ENCODE measurements at places on chromosomes 3 and 15.

GRCh38 chr3:14154895-14155440 lies 23.4 kb downstream of the XPC start:
- no peak for DNase-seq

- no peak for DNase-seq
These were observed 10.5 kb upstream of the CRABP1 start for GRCh38 chr15:78329625-78330024.

DNA sequence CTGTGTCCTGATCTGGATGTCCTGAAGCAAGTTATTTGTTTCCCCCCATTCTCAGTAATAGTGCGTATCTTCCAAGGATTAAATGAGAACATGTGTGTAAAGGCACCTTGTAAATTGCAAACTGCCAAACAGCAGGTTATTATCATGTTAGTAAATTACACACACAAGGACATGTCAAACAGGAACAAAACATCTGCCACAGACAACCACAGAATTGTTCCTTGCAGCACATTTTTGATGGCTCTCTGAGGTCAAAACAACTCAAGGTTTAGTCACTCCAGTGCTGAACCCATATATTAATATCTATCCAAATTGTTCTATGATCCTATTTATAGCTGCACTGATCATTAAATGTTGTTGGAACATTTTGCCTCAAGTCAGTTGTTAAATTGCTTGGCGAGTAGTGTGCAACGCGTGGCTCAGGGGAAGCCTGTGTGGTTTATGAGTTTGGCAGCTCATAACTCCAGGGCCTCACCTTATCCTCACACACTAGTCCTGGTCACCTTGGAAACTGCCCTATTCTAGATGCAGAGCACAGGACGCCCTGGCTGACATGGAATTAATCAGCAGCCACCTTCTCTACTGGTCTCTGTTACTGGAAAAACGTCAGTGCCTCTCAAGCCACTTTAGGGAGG lies 46.3 kb upstream of the CDV3 start:
- no peak for DNase-seq

DNA sequence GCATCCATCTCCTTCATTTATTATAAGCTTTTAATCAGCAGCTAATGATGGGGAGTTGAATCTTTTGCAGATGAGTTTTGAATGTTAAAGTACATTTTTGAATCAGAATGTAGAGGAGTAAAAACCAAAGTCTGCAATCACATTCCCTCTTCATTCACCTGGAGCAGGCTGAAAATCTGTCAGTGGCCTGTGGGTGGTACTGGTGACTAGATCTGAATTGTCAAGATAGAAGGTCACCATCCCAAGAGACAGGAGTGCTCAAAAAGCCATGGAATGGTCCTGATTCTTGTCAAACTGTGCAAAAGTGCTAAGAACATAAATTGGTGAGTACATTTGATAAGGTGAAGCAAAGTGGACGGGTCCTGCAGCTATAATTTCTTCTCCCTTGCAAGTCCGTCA lies 881.3 kb upstream of the NR2F2 start:
- DNase-seq, result no peak

DNA sequence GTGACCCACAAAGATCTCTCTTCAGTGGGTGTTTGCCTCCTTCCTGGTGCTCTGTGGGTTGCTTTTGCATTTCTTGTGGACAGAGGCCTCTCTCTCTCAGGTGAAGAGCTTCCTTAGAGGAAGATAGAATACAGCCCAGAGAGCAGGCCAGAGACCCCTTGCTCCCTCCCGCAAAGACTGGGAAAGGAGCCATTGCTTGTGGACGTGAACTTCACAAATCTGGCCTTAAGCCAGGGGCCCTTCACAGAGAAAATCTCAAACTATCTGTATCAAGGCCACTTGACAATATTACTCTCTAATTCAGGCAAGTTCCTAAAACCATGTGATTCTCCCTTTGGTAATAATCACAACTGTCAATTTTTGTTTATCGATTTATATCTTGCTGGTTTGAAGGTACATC lies 30.4 kb upstream of the CLK3 start:
- DNase-seq, result no peak

DNA sequence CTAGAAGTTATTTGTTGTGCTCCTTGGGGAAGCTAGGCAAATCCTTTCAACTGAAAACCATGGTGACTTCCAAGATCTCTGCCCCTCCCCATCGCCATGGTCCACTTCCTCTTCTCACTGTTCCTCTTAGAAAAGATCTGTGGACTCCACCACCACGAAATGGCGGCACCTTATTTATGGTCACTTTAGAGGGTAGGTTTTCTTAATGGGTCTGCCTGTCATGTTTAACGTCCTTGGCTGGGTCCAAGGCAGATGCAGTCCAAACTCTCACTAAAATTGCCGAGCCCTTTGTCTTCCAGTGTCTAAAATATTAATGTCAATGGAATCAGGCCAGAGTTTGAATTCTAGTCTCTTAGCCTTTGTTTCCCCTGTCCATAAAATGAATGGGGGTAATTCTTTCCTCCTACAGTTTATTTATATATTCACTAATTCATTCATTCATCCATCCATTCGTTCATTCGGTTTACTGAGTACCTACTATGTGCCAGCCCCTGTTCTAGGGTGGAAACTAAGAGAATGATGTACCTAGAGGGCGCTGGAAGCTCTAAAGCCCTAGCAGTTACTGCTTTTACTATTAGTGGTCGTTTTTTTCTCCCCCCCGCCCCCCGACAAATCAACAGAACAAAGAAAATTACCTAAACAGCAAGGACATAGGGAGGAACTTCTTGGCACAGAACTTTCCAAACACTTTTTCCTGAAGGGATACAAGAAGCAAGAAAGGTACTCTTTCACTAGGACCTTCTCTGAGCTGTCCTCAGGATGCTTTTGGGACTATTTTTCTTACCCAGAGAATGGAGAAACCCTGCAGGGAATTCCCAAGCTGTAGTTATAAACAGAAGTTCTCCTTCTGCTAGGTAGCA lies 657 bp downstream of the PATL2 start:
- no peak for DNase-seq

DNA sequence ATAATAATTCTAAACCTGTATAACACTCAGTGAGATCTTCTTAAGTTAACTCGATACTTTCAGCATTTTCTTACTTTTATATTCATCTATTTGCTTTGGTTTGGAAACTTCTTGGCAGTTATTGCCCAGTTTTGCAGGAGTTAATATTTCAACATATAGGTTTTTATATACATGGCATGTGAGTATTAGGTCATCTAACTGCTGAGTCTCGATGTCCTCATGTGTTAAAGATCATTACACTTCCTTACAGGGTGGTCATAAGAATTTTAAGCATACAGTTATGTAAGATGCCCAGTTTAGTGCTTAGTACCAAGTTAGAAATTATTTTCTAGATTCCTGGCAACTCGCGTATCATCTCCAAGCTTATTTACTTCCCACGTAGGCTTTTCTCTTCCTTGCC lies 62.9 kb downstream of the TMEM39A start:
- no peak for DNase-seq

GRCh38 chr3:184540777-184541681 lies 20.6 kb upstream of the EPHB3 start:
- no peak for DNase-seq

DNA sequence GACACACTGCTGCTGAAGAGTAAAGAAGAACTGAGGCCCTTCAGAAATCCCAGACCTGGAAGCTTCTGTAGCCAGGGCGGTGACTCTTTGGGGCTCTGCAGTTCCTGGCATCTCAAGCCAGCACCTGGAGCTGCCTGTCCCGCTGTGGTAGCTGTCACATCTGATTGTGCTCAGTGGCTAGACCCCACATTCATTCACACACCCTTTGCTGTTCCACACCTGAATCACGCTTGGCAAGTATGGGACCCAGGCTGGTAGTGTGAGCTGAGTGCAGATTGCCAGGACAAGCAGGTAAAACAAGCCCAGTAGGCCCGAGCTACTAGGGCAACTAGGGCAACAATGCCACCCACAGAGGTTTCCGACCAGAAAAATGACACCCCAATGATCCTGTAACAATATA lies 218.2 kb downstream of the VGLL3 start:
- DNase-seq, result no peak

- no peak for DNase-seq
These were observed 259.6 kb upstream of the SLITRK3 start for GRCh38 chr3:165455793-165456192.

DNA sequence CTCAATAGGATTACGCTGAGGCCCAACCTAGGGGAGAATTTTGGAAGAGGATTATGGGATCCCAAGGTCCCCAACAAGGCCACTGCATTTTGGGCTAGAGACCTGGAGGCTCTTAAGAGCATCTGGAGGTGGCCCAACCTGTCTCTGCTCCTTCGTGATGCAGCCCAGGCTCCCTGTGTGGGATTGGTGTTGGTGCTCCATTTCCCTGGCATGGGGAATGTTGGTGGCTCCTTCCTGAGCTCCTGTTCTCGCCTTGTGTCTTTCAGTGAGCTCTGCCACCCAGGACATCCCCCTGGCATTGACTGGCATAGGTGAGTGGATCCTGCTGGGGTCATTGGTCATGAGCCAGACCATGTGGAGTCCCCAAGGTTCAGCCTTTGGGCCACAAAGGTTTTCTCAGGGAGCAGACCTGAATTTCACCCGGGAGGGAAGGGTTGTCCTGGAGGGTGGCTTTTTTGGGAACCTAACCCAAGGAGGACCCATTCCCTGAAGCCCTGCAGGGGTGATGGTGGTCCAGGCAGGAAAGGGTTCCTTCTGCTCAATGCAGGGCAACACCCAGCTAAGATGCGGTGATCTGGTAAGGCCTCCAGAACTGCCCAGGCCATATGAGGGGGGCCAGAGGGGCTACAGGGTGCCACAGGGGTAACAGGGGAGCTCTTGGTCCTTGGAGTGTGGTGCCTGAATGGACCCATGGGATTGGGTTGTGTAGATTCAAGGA lies 202.5 kb downstream of the UBE3A start:
- DNase-seq, result no peak

- DNase-seq, result no peak
These were observed 209.9 kb upstream of the ROPN1 start for GRCh38 chr3:124201786-124202185.

DNA sequence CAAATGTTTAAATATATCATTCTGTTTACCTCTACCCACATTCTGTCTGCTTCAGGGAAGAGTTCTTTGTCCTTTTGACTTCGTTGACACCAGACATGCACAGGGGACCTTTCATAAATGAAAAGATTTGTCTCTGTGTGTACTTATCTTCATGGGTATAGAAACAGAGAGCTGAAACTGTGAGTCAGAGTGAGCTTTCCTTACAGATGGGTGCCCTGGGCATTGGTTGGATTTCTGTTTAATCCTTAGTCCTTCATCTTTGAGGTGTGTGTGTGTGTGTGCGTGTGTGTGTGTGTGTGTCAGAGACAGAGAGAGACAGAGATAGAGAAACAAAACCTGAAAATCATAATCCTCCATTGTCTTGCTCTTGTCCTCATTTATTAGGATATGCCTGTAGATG lies 517.4 kb downstream of the TUSC7 start:
- DNase-seq, result no peak

- DNase-seq, result no peak
These were observed 7.3 kb downstream of the GRIP2 start for GRCh38 chr3:14532691-14533456.

Data from neural crest cell (in vitro differentiated cells).